Sigmoid colon (tissue), 7 donors: ENCODE measurements at places on chromosomes 3 and 15. TPM values are rescaled to one million over a fixed set of nuclear protein-coding genes. Genes with fewer than 3 reads are reported as not detected.
A peak's percentile ranks its signal among the peaks of the same experiment; 100 is the strongest.

Gene BCL2A1
- not detected for total RNA-seq

- H3K27ac ChIP-seq: no peak overlapping the region
- H3K36me3 ChIP-seq: no peaks in the 10 kb centered on the region
- no peak for DNase-seq
- H3K4me1 ChIP-seq: no peaks in the 10 kb centered on the region
Measured at GRCh38 chr3:107612664-107613084, 89.9 kb downstream of the BBX start.

Gene SPATA12
- not detected for total RNA-seq

- no peak overlapping the region for H3K27ac ChIP-seq
- no peaks in the 10 kb centered on the region for H3K27me3 ChIP-seq
- no peak for DNase-seq
Measured at GRCh38 chr3:37773911-37774310, 87.8 kb upstream of the CTDSPL start.

DNA sequence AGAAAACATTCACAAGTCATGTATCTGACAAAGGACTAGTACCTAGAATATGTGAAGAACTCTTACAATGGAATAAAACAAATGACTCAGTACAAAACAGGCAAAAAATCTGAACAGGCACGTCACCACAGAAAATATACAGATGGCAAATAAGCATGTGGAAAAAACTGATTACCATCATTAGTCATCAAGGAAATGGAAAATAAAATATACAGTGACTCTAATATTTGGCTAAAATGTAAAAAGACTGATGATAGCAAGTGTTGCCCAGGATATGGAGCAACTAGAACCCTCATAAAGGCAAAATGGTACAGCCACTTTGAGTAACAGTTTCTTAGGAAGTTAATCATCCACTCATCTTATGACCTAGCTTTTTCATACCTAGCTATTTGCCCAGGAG, 95.8 kb upstream of the ABHD17C start:
- no peaks in the 10 kb centered on the region for H3K36me3 ChIP-seq
- no peak overlapping the region for H3K4me3 ChIP-seq
- H3K27ac ChIP-seq: no peak overlapping the region

Gene WDR72
- total RNA-seq: under 0.01 TPM

Gene RGMA
- total RNA-seq: 35.7 TPM

- no peak overlapping the region for H3K27ac ChIP-seq
- no peak for DNase-seq
- no peak overlapping the region for H3K4me3 ChIP-seq
- no peaks in the 10 kb centered on the region for H3K36me3 ChIP-seq
Measured at GRCh38 chr15:24734396-24734795, 58.8 kb downstream of the NPAP1 start.

GRCh38 chr15:65163041-65163440, 22.1 kb downstream of the CLPX start:
- DNase-seq: no peak
- peaks cover 3% of the 10 kb centered on the region for H3K4me1 ChIP-seq
- H3K4me3 ChIP-seq: no peak overlapping the region
- no peak overlapping the region for H3K27ac ChIP-seq

Gene PRTG
- 5.3 TPM for total RNA-seq

GRCh38 chr15:89367485-89368451, 33.1 kb upstream of the POLG start:
- no peak overlapping the region for H3K4me3 ChIP-seq
- peaks cover 33% of the 10 kb centered on the region for H3K4me1 ChIP-seq
- peaks cover 100% of the 10 kb centered on the region for H3K27me3 ChIP-seq

Gene UACA
- total RNA-seq: 51.0 TPM

- no peaks in the 10 kb centered on the region for H3K27me3 ChIP-seq
- no peak overlapping the region for H3K27ac ChIP-seq
- peaks cover 3% of the 10 kb centered on the region for H3K4me1 ChIP-seq
Measured at GRCh38 chr15:64426845-64427465, 33.4 kb upstream of the ZNF609 start.

Gene CTSH
- 95.9 TPM for total RNA-seq

DNA sequence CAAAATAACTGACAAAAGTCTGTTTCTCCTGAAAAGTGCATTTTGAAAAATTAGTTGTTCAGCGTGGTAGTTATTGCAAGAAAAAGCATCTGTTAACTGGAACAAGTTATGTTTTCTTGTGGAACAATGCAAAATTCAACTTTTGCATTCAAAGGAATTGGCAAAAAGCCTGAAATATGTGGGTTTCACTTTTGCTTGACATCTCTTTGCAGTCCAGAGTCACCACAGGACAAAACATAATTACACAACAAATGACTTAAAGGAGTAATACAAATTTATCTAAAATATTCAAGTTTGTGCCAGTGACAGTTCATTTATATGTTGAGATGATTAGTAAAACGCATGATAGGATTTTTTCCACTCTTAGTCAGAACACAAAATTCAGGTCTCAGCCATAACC, 96.3 kb upstream of the P2RY1 start:
- no peak for DNase-seq
- H3K4me1 ChIP-seq: peaks cover 12% of the 10 kb centered on the region
- no peaks in the 10 kb centered on the region for H3K27me3 ChIP-seq
- H3K36me3 ChIP-seq: no peaks in the 10 kb centered on the region

GRCh38 chr15:48076454-48076853, 44.3 kb upstream of the SLC24A5 start:
- no peak overlapping the region for H3K4me3 ChIP-seq
- H3K27ac ChIP-seq: no peak overlapping the region
- H3K36me3 ChIP-seq: no peaks in the 10 kb centered on the region
- H3K4me1 ChIP-seq: no peaks in the 10 kb centered on the region
- DNase-seq: no peak

DNA sequence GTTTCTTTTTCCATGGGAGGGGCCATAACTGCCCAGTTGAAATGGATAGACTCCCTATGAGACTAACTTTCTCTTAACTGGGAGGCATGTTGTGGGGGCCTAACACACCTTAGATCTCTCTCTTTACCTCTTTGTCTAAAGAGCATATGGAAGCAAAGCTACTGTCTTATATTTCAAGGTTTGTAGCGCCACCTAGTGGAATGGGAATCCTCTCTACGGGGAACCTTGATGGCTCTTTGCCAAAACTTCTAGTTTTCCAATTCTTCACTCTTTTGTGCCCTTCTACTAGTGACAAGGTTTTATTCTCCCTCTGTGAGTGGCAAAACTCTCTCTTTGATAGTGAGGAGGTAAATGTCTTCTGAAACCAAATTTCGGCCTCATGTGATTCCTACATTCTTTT, 1030.4 kb upstream of the CADM2 start:
- no peak for DNase-seq
- H3K4me1 ChIP-seq: no peaks in the 10 kb centered on the region
- no peaks in the 10 kb centered on the region for H3K36me3 ChIP-seq
- no peak overlapping the region for H3K4me3 ChIP-seq
- no peak overlapping the region for H3K27ac ChIP-seq

Gene PLCB2
- total RNA-seq: 7.2 TPM

Gene CTXN2
- not detected for total RNA-seq

DNA sequence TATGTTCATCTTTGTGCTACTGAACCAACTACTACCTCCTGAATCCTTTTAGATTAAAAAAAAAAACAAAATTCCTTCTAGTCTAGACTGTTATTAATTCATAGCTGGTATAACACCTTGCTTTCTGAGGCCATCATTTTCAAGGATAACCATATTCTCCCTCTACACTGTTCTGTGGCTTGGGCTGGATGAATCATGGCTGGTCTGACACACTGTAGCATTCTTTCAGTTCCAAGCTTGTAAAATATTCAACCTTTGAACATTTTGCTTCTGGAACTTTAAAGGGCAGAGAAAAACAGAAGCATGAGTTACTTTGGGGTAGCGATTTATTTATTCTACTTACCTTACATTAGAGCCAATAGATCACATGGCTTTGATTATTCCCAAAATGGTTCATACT, 7.6 kb downstream of the HSPBAP1 start:
- peaks cover 8% of the 10 kb centered on the region for H3K4me1 ChIP-seq
- no peak overlapping the region for H3K27ac ChIP-seq
- DNase-seq: no peak
- no peaks in the 10 kb centered on the region for H3K36me3 ChIP-seq
- no peaks in the 10 kb centered on the region for H3K27me3 ChIP-seq

Gene HGD
- total RNA-seq: 0.71 TPM

DNA sequence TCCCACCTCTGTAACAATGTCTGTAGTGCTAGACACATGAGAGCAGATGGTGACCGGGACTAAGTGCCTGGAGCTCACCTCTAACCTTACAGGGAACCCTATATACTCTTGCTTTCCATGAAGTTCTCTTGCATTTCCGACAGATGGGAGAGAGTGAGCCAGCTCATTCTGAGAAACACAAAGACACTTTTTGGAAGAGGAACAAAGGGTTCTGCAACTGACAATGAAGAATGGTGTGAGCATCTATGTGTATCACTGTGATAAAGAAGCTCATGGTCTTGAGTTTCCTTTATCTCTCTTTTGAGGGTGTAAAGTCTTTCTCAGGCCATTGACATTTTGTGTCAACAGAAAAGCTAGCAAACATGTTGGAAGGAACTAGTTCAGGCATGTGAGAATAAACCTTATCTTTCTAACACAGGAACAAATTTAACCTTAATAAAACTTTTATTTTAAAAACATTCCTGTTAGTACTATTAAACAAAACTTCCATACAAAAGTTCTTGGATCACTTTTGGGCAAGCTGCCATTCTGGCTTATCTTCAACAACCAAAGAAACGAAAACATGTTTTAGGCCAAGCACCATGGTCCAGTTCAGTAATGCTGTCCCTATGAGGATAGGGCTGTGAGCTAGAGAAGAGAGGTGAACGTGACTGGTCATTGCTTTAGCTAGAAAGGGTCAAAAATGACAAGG, 142.7 kb downstream of the THRB start:
- DNase-seq: peak; percentile 77
- H3K27ac ChIP-seq: peak overlapping the region; percentile 31
- H3K4me1 ChIP-seq: no peaks in the 10 kb centered on the region
- no peaks in the 10 kb centered on the region for H3K36me3 ChIP-seq
- no peak overlapping the region for H3K4me3 ChIP-seq

GRCh38 chr3:51257870-51258269, 127.2 kb upstream of the MANF start:
- H3K27me3 ChIP-seq: no peaks in the 10 kb centered on the region
- H3K27ac ChIP-seq: no peak overlapping the region
- H3K4me3 ChIP-seq: no peak overlapping the region
- no peak for DNase-seq
- no peaks in the 10 kb centered on the region for H3K4me1 ChIP-seq

Gene SHC4
- 4.6 TPM for total RNA-seq

DNA sequence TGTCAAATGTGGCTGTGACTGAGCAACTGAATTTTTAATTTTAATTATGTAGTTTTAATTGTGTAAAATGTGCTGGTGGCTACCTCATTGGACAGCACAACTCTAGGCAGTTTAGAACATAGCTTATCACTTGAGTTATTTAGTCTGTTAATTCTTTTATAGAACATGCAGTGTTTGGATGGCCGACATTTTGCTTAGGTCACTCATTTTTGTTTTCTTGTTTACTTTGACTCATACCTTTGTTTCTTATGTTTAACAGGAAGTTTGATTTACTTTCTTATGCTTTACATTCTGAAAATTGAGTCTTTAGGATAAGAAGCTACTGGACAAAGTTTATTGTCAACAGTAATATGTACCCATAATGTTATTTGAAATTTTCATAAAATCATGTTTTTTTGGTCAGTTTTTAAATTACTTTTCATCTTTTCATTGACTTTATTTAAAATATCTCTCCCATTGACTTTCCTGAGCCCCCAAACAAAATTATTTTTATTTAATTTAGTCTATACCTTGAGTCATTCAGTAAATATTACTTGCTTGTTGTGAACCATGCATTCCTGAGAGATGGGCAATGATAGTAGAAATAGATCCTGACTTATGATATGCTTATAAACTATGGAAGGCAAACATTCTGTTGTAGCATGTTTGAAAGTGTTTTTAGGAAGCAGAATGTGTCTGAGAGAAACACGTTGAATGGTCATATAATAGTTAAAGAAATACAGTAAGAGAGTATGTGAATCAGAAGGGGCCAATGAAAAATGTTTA, 60.6 kb downstream of the TCF12 start:
- H3K4me3 ChIP-seq: no peak overlapping the region
- no peak overlapping the region for H3K27ac ChIP-seq
- peaks cover 15% of the 10 kb centered on the region for H3K4me1 ChIP-seq
- H3K36me3 ChIP-seq: no peaks in the 10 kb centered on the region
- no peaks in the 10 kb centered on the region for H3K27me3 ChIP-seq

Gene BCHE
- 69.3 TPM for total RNA-seq

- no peak overlapping the region for H3K4me3 ChIP-seq
- H3K27me3 ChIP-seq: no peaks in the 10 kb centered on the region
- H3K27ac ChIP-seq: no peak overlapping the region
- DNase-seq: no peak
Measured at GRCh38 chr3:27089068-27089467, 280.1 kb downstream of the NEK10 start.

GRCh38 chr3:79491029-79491641, 276.7 kb downstream of the ROBO1 start:
- H3K27me3 ChIP-seq: no peaks in the 10 kb centered on the region
- peaks cover 18% of the 10 kb centered on the region for H3K4me1 ChIP-seq
- no peak overlapping the region for H3K4me3 ChIP-seq
- no peaks in the 10 kb centered on the region for H3K36me3 ChIP-seq
- DNase-seq: no peak

GRCh38 chr3:8985411-8985831, 22.1 kb upstream of the RAD18 start:
- H3K27me3 ChIP-seq: no peaks in the 10 kb centered on the region
- peaks cover 8% of the 10 kb centered on the region for H3K4me1 ChIP-seq
- H3K36me3 ChIP-seq: no peaks in the 10 kb centered on the region

Gene SAMD7
- total RNA-seq: not detected

Gene C3orf85
- not detected for total RNA-seq

GRCh38 chr3:98233468-98233867, 30.6 kb upstream of the OR5H6 start:
- H3K4me1 ChIP-seq: no peaks in the 10 kb centered on the region
- no peak overlapping the region for H3K27ac ChIP-seq
- no peaks in the 10 kb centered on the region for H3K36me3 ChIP-seq
- no peak overlapping the region for H3K4me3 ChIP-seq
- H3K27me3 ChIP-seq: no peaks in the 10 kb centered on the region
- DNase-seq: no peak

- H3K4me3 ChIP-seq: peak overlapping the region; percentile 87
- peaks cover 26% of the 10 kb centered on the region for H3K4me1 ChIP-seq
- no peak for DNase-seq
- H3K27me3 ChIP-seq: no peaks in the 10 kb centered on the region
- peak overlapping the region; percentile 97 for H3K27ac ChIP-seq
Measured at GRCh38 chr3:196501316-196502044, 2.1 kb downstream of the RNF168 start.
